HEK293T (cell line): ENCODE measurements at places on chromosomes 12 and 14.

DNA sequence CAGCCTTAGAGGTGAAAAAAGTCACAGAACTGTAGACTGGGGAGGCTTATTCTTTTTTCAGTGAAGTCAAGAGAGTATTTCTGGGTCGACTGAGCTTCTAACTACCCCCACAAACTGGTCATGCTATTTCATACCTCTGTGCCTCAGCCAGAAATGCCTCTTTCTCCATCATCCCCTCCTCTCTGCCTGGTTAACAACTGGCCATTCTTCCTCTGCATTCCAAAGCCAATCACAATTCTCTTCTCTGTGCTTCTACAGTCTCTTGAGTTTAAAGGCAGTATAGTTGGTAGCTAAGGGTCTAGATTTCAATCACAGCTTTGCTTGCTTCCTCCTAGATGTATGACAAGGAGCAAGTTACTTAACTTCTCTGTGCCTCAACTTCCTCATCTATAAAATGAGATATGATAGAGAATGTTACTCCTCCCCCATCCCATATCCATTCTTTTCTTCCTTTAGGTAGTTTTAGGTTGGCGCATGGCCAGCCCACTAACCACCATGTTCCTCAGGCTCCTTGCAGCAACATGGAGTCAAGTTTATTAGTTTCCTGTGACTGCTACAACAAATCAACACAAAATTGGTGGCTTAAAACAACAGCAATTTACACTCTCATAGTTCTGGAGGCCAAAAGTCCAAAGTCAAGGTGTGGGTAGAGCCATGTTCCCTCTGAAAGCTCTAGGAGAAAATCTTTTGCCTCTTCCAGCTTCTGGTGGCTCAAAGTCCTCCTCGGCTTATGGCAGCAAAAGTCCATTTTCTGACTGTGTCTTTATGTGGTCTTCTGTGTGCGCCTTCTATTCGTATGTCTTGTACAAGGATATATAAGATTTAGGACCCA lies 62.5 kb downstream of the ITPR2 start:
- DNase-seq: no peak

DNA sequence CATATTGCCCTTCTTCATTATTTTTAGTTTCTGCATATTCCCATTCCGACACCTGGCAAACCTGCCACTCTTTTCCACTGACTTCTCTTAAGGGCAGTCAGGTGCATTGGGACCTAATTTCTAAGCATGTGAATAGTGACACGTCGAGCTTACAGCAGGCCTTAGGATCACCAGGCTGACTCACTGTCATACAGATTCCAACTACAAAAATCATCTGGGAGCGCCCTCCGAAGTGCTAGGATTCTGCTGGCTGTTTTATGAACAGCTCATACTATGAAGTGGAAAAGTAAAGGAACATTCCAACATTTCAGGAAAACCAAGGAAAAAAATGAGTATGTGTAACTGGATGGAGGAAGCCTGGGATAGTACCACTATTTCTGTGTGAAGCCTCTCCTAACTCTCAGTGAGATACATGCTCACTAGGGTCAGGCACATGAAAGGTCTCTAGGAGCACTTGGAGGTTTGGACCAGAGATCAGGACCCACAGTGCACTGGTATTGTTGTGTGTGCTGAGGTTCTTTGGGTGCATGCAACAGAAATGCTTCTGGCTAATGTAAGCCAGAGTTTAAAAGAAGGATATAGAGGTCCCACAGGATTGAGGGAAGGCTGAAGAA lies 257.4 kb downstream of the ZFP36L1 start:
- no peak for DNase-seq

DNA sequence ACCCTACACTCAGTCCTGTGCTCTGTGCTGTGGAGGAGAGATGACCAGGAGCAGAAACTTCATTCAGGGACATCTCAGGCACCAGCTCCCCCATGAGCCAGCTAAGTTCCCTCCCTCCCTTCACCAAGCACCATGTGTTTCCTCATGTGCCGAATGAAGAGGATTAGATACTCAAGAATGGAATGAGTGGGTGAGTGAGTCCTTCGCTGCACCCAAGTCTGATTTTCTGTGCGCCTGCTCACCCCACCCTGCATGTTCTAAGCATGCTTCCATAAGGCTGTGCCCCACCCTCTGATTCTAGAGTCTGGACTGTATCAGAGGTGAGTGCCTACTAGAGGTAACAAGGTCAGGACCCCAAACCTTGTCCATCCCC lies 12.1 kb downstream of the SERPINA5 start:
- no peak for DNase-seq

GRCh38 chr12:20885116-20885515 lies 74.6 kb downstream of the SLCO1B3 start:
- no peak for DNase-seq

DNA sequence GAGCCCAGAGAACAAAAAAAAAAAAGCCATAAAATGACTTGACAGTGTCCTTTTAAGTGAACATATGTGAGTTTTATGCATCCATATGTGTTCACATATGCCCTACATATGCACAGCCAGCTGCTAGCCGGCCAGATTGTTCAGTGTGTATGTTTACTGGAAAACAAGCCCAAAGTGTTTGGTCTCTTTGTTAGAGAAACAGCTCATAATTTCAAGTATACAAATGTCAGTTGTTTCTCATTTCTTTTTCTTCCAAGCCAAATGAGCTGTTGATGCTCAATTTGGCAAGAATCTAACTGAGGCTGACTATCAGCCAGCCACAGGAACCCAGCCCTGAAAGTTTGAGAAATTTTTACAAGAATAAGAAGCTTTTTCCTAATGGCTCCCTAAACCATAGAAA lies 60.8 kb upstream of the TSPAN8 start:
- DNase-seq: no peak

DNA sequence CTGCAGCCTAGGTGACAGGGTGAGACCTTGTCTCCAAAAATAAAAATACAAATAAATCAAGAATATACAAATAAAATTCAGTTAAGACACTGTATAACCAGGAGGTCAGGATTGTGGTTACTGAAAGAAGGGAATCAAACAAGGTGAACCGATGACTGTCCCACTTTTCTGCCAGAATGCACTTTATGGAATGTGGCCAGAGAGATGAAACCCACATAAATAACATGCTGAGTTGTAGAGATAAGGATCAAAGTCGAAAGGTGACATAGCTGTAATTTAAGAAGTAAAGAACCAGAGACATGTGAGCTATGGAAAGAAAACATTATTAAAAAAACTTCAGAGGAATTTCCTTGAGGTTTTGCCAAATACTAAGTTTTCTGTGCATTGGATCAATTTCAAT lies 1098.2 kb upstream of the USP15 start:
- no peak for DNase-seq

- no peak for DNase-seq
Measured at GRCh38 chr14:34930591-34931091, 52.2 kb upstream of the SRP54 start.

DNA sequence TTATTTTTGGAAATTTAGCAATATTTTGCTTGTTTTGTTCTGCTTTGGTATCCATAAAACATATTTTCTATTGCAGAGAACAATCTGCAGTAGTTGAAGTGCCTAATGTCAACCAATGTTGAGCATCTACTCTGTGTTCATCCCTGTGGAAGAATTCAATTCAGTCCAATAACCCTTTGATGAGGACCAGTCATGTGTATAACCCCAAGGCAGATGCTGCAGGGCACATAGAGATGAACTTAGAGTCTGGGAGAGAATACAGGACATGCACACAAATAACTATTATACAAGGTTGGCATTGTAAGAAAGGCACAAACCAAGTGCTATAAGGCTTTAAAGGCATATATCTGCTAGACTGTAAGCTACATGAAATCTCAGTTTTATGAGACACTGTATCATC lies 304.7 kb downstream of the LRIG3 start:
- no peak for DNase-seq

DNA sequence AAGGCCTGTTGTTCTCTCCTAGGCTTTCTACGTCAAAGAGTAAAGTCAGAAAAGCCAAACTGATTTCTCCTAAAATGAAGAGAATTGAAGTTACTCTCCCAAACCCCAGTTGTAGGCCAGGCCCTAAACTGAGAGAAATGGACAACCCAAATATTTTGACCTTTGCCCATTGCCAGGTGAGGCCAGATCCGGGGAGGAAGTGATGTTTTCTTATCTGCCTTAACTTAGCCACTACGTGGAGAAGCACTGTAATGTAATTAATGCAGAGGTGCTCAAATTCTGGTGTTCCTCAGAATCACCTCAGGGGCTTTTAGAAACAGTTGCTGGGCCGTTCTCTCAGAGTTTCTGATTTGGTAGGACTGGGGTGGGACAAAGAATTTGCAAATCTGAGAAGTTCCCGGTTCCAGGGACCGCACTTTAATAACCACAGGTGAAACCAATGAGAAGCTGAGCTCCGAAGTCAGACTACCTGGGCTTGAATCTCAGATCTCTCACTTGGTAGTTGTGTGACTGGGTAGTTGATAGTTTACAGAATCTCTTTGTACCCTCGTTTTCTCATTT lies 73.2 kb downstream of the ETV6 start:
- DNase-seq: no peak

GRCh38 chr14:90255871-90256270 lies 482 bp upstream of the PSMC1 start:
- no peak for DNase-seq

DNA sequence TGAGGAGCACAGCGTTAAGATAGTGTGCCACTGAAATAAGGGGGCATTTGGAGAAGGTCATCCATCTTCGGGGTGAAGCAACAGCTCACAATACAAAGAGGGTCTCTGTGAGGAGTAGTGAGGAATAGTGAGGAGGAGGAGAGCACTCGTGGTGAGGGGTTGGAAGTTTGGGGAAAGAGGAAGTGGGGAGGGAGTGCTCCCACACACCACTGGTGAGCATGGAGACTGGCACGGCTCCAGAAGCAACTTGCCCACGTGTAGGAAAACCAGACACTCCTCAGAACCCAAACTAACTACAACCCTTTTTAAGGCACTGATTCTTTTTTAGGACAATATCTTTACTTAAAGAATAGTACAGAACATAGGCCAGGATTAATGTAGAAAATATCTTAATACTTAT lies 48.9 kb downstream of the GALNT8 start:
- DNase-seq: no peak

- DNase-seq: no peak
Measured at GRCh38 chr12:5307065-5307464, 124.8 kb upstream of the NTF3 start.

DNA sequence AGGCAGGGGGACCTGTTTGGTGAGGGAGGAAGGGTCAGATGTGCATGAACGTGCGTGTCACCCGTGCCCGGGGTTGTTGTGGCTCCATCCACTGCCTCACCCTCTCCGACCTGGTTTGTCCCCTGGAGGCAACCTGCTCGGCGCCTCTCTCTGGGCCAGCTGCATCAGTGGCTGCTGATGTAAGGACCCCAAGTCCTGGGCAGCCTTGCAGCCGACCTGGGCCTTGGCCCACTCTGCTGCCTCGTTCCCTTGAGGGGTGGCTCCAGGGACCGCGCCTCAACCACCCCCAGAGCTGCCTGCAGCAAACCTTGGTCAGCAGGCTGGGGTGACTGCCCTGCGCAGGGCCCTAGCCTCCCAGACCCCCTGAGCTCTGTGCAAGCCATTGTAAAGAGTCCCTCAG lies 351.7 kb downstream of the TMEM121 start:
- DNase-seq: no peak

DNA sequence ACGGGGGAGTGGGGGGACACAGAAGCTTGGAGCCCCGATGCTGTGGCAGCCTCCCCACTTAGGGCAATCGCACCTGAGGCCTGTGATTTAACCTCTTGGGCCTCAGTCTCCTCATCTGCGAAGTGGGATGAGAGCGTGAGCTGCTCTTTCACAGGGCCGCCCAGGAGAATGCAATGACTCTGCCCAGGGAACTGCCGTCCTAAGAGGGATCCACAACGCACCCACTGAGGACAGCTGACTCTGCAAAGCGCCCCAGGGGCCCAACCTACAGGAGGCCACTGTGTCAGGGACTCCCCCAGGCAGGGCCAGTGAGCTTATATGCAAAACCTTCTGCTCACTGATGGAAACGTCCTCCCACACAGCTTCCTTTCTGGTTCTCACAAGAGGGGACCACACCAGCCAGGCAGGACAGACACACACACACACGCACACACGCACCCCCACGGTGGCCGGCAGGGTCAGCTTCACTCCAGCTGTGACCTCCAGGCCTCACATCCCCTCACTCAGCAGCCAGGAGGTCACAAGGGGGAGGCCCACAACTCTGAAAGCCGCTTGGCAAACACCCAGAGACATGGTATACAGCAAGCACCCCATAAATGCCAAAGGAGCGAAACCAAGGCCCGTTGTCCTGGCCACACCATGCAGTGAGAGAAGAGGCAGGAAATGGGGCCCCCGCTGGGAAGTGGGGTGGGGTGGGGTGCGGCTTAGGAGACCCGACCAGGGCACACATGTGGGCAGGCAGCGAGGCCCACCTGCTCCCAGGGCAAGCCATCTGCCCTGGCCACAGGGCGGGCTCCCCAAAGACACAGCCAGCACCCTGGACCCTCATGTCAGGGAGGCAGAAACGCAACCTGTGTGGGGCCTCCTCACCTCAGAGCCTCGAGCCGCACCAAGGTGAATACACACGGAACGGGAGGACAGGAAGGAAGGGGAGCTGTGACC lies 73.3 kb downstream of the NCOR2 start:
- DNase-seq: no peak

GRCh38 chr12:13071305-13072280 lies 27.4 kb downstream of the FAM234B start:
- DNase-seq: no peak

GRCh38 chr12:118034429-118035189 lies 18.1 kb downstream of the RFC5 start:
- DNase-seq: no peak

DNA sequence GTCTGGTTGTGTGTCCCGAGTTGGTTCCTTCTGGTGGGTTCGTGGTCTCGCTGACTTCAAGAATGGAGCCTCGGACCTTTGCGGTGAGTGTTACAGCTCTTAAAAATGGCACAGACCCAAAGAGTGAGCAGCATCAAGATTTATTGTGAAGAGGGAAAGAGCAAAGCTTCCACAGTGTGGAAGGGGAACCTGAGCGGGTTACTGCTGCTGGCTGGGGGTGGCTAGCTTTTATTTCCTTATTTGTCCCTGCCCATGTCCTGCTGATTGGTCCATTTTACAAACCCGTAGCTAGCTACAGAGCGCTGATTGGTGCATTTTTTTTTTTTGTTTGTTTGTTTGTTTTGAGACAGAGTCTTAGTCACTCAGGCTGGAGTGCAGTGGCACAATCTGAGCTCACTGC lies 29.3 kb downstream of the FGF6 start:
- DNase-seq: no peak

GRCh38 chr12:105352052-105352451 lies 21.6 kb downstream of the C12orf75 start:
- DNase-seq: no peak
